SIG-M5 (cell line): ENCODE measurements at places on chromosomes 4 and X.

DNA sequence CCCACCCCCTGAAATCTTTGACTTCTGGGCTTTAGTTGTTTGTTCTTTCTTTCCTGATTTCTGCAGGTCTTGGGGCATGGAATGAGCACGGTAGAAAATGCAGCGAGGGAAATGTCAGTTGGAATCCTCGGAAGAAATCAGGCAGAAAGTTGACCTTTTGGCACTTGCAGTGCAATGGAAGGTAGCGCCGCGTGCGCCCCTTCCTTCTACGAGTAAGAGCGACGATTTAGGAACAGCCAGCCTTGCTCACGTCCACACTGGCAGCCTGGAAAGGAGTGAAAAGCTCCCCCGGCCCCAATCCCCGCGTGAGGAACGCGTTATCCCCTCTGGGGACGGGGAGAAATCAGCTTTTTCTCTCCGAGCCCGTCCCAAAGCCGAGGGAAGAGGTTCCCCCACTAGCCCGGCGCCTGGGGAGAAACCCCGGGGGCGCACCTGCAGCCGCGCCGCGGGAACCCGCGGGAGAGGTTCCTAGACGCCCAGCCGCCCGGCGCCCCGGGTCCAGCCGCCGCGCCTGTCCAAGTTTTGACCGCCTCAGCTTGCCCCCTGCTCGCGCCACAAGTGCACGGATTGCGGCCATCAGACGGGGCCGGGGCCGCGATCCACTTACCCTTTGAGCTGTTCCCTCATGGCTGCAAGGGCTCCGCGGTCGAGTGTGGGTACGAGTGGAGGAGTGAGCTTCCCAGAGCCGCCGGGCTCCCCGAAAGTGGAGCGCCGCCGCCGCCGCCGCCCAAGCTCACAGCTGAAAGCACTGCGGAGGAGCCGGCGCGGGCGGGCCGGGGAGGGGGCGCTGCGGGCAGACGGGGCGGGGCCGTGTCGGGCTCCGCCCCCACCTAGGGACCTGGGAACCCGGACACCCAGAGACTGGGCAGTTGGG, 194.6 kb upstream of the FTHL17 start:
- no peak for DNase-seq

DNA sequence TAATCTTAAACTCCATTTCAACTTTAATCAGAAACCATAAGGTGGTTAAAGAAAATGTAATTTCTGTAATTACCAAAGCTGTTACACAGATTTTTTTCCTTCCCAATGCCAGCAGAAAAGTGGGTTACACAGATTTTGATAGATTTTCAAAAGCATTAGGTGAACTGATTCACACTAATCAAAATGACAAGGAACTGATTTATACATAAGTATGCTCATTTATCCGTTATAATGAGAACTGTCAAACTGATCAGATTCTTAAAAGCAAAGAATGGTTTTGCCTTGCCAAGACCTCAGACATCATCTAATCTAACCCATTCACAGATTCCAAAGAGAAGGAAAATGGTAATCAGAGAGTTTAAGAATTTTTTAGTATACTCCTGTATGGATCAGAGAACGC, 5.2 kb downstream of the UGDH start:
- no peak for DNase-seq

- no peak for DNase-seq
Observed at GRCh38 chr4:128858879-128859671, 49.6 kb downstream of the JADE1 start.

DNA sequence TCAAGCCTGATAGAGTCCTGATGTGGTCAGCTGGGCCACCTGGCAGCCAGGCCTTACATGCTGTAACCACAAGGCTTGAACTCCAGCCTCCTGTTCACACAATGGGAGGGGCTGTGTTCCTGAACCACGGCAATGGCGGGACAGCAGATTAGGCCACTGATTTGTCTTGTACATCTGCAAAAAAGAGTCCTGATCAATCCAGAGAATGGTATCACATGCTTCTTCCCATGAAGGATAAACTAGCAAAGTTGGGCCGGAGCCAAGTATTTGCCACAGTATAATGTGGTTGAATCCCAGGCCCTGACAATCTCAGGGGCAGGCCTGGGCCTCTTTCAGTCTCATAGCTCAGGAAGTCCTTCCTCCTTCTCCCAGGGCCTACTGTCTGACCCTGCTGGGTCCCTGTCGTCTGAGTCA, 2182.5 kb upstream of the AGA start:
- DNase-seq, result no peak

DNA sequence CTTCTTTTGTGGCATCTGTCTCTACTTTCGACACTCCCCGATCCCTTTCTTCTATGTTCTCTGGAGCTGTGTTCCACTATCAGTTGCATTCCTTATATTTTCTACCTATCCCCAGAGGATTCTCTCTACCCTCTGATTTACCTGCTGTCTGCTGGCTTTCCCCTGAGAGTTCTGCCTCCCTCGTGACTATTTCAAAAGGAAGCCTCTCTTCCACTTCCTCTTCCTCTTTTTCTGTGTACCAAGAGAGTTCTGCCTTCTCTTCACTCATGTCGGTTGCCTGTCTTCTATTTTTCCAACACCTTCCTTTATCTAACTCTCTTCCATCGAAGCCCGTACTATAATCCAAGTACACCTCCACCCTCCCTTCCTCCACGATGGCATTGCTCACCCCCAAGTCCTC, 631.7 kb downstream of the SMARCA1 start:
- no peak for DNase-seq

- DNase-seq, result no peak
Observed at GRCh38 chrX:16130707-16131106, 7.3 kb downstream of the GRPR start.
